ENCODE measurements at places on chromosomes 11 and 22.

GRCh38 chr11:62671608-62672389, at the start of the genes LBHD1 and UQCC3:
LBHD1 (minus strand) TSS chr11:62672267; CDS start chr11:62670031, 2,236 bp downstream.
UQCC3 (plus strand) TSS chr11:62671673; CDS start chr11:62671746, 73 bp downstream.
- peak; percentile 46 for DNase-seq

DNA sequence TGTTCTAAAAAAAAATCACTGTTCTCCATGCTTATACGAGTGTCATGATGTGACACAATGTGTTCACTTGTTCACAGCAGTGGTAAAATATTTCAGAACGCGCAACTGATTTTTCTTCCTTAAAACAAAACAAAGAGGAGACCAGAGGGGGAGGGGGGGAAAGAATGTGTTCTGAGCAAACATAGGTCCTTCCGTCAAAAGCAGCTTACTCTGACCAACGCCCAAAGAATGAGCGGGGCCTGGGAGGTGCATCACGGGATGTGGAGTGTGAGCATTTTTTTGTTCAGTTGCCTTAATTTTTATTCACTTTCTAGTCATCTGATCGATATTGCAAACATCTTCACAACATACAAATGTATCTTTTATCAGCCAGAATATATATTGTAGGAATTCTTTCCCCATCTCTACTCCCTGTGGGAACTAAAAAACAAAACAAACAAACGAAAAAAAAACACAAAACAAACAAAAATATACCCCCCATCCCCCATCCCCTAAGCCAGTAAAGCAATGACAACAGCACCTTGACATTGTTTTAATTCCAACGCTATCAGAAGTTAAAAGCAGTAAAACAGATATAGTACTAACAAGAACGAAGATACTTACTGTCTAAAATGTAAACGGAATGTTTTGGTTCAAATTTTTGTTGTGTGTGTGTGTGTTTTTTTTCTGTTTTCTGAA, 43.3 kb downstream of the BDNF start:
- no peak for DNase-seq

GRCh38 chr11:35618497-35619115, 346 bp downstream of the FJX1 start:
- peak; percentile 21 for DNase-seq

GRCh38 chr22:49481659-49482399, 345.8 kb downstream of the BRD1 start:
- no peak for DNase-seq

DNA sequence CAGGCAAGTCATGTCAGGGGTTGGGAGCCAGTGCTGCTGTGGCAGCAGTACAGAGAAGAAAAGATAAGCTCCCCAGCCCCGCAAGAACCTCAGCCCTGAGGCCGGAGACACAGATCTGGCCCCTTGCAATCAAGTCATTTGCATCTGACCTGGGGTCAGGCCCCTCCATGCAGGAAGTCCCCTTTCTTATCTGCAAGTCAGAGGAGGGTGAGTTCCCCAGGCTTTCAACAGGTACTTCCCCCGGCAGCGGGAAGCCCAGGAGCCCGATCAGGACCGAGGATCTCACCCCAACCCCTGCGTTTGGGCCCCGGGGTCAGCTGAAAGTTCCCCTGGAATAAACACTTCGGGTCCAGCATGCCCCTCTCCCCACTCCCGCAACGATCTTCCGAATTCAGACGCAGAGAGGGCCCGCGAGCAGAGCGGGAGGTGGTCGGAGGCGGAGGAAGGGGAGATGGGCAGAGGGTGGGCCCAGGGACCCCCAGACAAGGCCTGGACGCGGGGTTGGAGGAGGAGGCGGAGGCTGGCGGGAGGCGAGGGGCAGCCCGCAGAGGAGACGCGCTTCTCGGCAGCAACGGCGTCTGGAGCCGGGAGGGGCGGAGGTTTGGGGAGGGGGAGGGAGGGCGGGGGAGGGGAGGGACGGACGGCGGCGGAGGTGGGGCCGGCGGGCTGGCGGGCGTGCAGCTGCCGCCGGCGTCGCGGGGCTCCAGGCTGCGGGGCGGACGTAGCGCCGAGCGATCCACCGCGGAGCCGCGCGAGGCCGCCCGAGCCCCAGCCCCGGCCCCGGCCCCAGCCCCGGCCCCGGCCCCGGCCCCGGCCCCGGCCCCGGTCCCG, at the start of gene TSPAN18:
TSS of gene TSPAN18 (plus strand) at position 680 of the 831 bp plus-strand sequence. CDS start 179,455 bp downstream, outside the sequence.
- peak; percentile 7 for DNase-seq

DNA sequence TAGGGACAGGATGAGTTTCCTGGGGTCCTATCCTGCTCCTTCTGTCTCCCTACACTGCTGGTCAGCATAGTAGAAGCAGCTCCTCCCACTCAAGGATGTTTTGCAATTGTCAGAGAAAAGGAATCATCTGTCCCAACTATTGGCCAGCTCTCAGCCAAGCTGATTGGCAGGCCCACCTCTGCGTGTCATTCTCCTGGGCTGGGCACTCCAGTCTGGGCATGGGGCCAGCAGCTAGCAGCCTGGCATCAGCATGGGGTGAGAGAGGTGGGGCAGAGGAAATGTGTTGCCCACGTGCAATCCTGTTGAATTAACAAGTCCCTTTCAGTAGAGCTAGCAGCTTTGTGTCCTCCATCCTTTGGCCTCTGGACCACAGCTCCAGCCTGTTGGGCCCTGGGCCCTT, 14.1 kb downstream of the ANKK1 start:
- no peak for DNase-seq

DNA sequence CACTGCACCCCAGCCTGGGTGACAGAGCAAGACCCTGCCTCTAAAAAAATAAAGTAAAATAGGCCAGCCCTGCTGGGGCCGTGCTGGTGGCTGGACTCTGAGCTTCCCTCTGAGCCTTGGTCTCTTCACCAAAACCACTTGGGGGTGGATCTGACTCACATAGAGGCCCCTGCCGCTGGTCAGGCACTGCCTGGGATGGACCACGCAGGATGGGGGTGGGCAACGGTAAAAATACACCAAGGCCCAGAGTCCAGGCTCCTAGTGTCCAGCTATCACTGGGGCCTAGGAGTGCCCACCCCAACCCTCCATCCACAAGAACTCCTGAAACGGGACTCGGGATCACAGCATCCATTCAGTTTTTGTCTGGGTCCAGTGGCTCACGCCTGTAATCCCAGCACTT, 12.3 kb upstream of the UPK3A start:
- DNase-seq: no peak

DNA sequence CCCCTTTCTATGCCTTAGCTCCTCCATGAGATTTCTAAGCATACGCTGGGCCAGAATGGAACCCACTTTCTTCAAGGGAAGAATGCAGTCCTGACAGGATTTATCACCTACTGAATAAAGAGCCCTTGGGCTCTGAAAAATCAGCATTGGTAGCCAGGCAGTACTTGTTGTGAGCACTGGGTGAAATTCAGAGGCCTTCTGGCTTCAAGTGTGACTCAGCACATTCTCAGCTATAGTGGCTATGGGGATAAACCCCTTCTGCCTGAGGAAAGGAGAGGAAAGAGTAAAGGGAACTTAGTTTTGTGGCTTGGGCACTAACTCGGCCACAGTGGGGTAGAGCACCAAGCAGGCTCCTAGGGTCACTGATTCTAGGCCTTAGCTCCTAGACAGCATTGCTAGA, 574.8 kb downstream of the JRKL start:
- no peak for DNase-seq

DNA sequence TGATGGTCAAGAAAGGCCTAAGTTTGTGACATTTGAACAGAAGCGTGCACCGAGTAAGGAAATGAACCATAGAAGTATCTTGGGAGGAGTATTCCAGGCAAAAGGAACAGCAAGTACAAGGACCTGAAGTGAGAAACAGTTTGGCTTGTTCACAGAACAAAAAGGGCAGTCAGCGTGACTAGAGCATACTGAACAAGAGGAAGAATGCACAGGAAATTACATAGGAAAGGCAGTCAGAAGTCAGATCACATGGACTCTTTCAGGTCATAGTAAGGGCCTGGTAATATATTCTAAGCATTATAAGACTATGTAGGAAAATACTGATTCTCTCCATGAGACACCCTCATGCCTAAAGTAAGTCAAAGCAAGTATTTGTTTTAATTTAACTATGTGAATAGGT, 52.3 kb upstream of the GAB2 start:
- no peak for DNase-seq

DNA sequence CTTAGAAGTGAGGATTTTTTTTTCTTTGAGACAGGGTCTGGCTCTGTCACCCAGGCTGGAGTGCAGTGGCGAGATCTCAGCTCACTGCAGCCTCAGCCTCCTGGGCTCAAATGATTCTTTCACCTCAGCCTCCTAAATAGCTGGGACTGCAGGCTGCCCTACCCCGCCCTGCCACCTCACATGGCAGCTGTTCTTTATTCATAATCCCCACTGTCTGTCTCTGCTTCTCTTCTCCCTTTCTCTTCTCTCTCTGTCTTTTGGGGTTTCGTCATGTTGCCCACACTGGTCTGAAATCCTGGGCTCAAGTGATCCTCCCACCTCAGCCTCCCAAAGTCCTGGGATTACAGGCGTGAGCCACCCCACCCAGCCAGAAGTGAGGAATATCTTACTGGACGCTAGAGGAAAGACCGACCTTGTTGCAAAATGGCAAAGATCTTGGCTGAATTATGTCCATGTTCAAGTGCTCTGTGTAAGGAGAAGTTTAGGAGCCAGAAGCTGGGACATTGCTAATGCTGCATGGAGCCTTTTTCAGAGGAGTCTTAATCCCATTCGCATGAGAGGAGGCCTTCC, 21.9 kb downstream of the KRTAP5-5 start:
- no peak for DNase-seq

DNA sequence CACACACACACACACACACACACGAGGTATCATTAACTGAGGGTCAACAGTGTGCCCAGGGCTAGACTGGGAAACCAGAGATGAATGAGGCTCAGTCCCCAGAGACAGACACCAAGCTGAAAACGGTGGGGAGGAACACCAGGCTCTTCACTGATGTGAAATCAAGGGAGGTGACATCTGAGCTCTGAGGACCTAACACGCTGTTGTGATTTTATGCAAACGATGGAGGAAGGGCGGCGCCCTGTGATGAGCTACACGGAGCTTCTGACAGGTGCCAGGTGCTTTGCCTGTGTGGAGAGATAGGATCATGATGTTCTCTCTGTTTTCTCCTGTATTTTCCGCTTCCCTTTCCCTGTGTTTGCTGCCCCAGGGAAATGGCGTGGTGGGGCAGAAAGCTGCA, 6.5 kb upstream of the CYB5R3 start:
- no peak for DNase-seq
